ENCODE measurements at places on chromosomes 13 and 19.

DNA sequence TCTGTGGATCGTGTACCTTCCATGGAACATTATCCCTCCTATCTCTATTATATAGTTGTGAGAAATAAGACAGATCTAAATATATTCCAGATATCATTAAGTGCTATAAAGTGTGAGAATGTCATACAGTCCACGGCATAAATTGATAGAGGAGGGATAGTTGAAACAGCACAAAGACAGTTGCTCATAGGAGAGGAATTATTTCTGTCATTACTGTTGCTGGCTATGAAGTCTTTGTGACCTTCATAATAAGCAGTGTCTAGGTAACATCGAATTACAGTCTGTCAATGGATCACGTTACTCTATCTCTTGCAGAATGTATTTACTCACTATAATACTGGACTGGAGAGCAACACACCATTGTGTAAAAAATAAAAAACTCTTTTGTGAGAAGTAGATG lies 671.5 kb upstream of the PCDH20 start:
- DNase-seq: no peak

DNA sequence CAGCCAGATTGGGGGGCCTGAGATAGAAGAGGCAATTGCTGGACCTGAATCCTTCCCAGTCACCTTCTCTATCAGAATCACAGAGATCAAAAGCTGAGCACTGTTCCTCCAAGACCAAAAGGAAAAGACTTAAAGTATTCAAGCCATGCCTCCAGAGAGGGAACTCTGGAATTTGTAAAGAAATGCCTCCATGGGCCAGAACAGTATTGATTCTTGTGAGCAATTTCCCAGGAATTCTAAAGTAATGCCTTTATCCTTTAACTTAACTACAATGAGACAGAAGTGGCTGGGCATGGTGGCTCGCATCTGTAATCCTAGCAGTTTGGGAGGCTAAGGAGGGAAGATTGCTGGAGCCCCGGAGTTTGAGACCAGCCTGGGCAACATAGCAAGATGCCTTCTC lies 148.8 kb downstream of the FLT1 start:
- DNase-seq: no peak

- DNase-seq: no peak
Observed at GRCh38 chr19:5456841-5457200, 1.6 kb downstream of the ZNRF4 start.

DNA sequence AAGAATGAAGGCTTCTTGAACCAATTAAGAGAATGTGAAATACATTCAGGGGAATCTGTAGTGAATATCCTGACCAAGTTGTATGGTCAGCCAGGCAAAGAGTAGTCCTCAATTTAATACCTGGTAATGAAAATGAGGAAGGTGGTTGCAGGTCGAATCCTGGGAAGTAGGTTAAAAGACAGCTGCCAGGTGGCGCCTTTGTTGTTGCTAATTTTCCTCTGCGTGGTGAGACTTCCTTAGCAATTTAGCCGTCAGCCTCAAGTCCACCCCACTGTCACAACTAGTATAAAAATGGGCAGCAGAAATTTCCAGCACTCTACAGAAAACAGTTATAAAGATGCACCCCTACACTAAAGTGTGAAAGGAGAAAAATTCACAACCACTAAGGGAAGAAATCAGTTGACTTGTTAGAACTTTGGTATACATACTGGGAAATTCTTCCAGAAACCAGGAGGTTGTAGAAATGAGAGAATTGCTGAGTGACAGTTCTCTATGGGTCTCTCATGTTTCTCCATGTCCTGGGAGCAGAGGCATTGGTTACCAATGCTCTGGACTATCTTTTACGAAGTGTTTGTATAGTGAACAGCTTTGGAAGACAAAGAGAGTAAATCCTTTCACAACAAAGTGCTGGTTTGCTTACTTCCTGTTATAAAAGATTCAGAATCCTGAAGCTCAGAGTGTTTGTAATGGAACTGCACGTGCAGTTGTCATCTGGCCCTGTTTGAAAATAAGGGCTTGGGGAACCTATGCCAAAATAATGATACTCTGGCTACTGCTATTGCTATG lies 235.9 kb downstream of the NHLRC3 start:
- no peak for DNase-seq

DNA sequence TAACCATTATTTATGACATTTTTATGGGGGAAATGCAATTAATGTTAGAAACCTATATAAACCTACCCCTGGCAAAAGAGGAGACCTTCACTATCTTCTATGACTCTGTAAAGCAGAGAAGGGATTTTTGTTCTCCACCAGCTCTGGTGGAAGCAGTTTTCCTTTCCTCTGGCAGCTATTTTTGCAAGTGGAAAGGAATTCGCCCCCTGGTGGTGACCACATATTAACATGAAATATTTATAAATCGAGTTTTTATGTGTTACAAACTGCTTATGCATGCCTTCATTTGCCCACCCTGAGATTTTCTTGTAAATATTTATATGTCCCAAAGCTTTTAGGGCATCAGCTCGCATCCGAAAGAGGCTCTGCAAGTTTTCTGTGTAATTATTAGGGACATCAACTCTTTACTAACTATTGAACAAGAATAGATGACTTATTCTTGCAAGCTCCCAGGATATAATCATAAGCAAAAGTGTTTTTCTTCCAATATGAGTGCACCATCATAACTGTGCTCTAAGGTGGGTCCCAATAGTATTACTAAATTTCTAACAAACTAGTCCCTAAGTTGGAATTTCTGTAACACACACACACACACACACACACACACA lies 62.4 kb downstream of the SERTM1 start:
- DNase-seq: peak; percentile 11

- DNase-seq: no peak
Observed at GRCh38 chr19:31803835-31804446, 454.7 kb upstream of the TSHZ3 start.

GRCh38 chr13:110646442-110647364 lies 31.4 kb downstream of the NAXD start:
- no peak for DNase-seq

GRCh38 chr13:79483086-79483706 lies 2.2 kb downstream of the NDFIP2 start:
- no peak for DNase-seq

DNA sequence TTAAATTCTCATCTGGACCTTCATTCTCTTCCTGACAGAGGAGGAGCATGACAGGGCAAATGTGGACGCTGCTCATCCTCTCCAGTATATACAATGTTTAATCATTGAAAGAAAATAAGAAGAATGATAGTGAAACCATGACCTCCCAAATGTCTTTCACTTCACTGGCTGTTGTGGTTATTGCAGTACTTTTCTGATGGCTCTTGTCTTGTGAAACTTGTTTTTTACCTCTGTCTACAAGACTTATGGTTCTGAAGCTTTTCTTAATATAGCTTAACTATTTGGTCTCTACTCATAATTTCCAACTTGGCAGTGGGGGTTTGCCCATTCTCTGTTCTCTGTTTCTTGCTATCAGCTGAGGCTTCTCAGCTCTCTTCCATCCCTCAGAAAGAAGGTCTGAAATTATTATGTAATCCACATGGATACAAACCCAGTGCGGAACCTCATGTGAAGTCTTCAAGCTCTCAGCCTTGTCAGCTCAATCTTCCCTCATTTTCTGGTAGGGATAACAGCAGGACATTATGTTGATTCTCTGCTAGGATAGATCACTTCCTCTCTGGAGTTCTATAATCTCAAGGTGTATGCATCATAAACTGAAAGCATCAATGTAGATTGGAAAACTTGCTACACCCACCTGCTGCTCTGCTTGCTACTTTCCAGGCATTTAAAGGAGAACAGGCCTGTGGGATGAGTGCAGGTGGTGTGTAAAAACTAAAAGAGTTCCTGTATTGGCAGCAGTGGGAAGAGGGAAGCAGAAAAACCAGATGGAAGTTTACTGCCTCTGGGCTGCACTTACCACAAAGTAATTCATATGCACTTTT lies 250.3 kb upstream of the HTR2A start:
- no peak for DNase-seq

- DNase-seq: no peak
Observed at GRCh38 chr13:58729361-58729760, 1097.8 kb downstream of the PCDH17 start.

- DNase-seq: no peak
Observed at GRCh38 chr13:83733293-83733692, 149.0 kb downstream of the SLITRK1 start.

DNA sequence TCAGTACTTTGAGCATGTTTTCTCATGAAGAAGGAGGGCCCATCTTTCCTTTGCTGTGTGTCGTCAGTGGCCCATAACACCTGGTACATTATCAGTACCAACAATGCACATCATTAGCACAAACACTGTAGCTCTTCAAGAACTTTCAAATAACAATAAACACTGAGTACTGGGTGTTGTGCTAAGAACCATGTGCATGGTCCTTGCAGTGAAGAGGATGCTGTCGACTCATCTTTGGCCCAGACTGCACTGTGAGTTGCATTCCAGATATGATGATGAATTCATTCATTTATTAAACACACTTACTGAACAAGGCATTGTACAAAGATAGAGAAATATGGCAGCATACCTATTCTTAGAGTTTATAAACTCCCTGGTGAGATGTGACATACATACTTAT lies 55.8 kb downstream of the FLT3 start:
- no peak for DNase-seq

- DNase-seq: no peak
Observed at GRCh38 chr19:4503132-4503824, 15.0 kb downstream of the PLIN4 start.

- DNase-seq: no peak
Observed at GRCh38 chr19:47389150-47389556, 30.2 kb downstream of the MEIS3 start.

DNA sequence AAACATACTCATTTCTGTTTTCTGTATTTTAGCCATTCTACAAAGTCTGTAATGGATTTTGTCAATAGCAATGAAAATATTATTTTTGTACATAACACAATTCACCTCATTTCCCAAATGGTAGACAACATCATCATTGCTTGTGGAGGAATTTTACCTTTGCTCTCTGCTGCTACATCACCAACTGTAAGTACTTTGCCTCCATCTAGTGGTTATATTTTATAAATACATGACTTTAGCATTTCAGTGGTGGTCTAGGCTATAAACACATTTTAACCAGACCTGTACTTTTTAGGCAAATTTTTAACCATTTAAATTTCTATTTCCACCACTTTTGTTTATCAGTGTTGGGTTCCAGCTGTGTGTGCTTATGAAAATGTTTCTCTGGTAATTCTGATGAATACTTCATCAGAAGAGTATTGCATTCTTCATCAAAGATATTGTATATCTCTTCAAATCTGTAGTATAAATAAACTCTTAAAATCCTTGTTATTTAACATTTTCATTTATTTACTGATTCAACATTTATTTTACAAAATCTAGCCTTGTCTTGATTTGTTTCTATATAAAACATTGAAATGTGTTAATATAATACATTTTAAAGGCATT lies 222.4 kb downstream of the NBEA start:
- no peak for DNase-seq
